ENCODE measurements at places on chromosomes 7 and 10.

- no peak for DNase-seq
Measured at GRCh38 chr7:14714161-14714728, 188.3 kb downstream of the DGKB start.

DNA sequence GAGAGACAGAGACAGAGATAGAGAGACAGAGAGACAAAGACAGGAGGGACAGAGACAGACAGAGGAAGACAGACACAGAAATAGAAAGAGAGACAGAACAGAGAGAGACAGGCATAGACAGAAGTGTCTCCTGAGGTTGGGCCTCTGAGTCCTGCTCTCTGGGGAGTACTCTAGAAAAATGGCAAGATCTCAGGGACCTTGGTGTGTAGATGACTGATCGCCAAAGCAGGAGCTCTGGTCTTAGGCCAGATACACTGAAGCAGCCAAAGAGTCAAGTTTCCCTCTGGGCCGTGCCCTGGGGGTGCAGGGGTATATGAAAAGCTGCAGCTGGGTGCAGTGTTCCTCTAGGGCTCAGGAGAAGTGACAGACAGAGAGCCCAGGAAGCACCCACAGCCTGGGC, 176.6 kb upstream of the TNS3 start:
- no peak for DNase-seq

- no peak for DNase-seq
Measured at GRCh38 chr10:58048936-58049335, 218.8 kb downstream of the IPMK start.

GRCh38 chr7:42233171-42233570, 3.8 kb downstream of the GLI3 start:
- DNase-seq: peak; percentile 63

GRCh38 chr7:114921631-114922025, 266 bp upstream of the MDFIC start:
- no peak for DNase-seq

DNA sequence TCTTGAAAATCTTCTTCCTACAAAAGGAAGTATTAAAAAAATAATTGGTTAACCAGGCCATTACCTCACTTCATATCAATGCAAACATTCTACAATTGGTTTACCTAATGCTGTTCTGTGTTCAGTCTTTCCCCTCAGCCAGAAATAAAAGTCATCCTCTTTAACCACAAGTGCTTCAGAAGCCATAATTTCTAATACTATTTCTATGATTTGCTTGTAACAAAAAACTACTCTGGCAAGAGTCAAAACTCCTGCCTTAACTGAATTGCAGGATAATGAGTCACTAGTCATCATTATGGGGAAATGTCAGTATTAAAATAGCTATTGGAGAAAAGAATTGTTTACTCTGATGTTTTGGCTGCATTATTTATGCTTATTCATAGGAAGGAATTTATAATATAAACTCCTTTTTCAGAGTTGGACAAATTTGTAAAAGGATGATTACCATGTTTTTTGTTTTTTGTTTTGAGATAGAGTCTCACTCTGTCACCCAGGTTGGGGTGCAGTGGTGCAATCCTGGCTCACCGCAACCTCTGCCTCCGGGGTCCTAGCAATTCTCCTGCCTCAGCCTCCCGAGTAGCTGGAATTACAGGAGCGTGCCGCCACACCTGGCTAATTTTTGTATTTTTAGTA, 55.5 kb upstream of the ODAD2 start:
- no peak for DNase-seq

GRCh38 chr7:135980665-135981180, 3.6 kb upstream of the MTPN start:
- DNase-seq: no peak

- DNase-seq: no peak
Measured at GRCh38 chr10:103490986-103491314, 2.6 kb upstream of the NEURL1 start.

GRCh38 chr10:44102726-44103255, 282.1 kb downstream of the CXCL12 start:
- DNase-seq: no peak

GRCh38 chr10:18219146-18219545, 78.9 kb downstream of the CACNB2 start:
- no peak for DNase-seq

GRCh38 chr10:29482591-29483431, 152.0 kb downstream of the SVIL start:
- peak; percentile 39 for DNase-seq

DNA sequence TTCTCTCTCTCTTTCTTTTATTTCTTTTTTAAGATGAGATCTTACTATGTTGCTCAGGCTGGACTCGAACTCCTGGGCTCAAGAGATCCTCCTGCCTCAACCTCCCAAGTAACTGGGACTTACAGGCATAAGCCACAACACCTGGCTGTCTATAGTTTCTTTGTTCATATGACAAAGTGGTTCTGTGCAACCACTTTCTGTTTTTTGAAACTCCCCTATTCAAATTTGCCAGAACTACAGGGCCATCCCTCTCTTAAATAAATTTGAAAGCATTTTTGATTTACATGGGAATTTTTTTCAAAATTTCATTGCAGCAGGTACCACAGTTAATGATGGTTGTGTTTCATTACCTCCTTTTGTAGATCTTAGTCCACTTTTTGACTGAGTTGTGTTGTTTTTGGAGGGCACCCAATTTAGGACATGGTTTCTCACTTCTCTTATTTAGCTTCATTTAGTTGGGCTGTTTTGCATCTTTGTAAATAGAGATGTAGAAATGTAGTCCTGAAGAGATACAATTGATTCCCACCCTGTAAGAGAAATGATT, 119.2 kb downstream of the LRRC4 start:
- DNase-seq: no peak

DNA sequence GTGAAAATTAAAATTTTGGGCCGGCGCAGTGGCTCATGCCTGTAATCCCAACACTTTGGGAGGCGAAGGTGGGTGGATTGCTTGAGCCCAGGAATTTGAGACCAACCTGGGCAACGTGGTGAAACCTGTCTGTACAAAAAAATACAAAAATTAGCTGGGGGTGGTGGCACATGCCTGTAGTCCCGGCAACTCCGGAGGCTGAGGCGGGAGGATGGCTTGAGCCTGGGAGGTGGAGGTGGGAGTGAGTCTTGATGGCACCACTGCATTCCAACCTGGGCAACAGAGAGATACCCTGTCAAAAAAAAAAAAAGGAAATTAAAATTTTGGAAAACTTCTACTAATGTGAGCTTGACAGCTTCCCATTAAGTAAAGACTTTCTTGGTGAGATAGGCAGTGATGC, 3.1 kb downstream of the SRRT start:
- DNase-seq: no peak

DNA sequence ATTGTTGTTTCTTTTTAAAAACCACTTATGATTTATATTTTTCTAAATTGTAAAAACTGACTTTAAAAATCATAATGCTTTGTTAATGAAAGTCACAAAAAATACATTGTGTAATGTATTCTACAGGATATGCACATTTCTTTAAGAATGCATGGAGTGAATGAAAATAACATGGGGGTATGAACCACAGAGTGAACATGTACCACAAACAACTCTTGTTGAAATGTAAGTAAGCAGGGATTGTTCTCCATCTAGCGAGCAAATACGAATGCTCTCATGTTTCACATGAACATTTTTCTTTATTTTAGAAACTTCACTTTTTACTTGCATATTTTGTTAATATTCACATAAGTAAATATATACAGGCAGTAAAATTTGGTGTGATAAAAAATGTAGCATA, 35.6 kb upstream of the LAMB4 start:
- DNase-seq: no peak

DNA sequence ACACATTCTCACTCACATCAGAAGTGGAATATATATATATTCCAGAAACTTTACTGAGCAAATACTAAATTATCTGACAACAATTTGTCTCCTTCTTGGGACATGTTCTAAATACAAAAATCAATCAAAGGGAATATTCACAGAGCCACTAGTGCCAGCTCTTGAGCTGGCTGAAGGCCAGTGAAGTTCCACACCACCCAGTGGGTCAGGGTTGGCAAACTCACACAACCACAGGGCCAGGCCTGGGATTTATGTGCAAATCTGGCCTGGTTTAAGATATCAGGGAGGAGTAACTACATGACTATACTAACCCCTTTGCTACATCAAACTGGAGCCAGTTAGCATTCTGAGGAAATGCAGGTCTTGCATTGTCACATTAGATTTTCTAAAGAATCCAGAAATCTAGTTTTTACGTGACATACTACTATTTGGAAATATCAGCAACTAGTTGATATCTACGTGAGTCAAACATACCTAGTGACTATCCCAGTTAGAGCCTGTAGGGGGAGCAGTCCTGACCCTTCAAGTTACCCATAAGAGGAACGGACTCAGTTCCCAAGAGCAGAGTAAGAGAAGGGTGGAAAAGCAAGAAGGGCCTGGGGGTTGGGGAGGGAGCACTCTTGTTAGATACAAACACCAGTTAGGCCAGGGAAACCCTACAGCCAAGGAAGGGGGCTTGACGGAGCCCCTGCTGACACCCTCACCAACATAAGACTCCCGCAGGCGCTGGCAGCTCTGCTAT, 600.4 kb downstream of the KCNMA1 start:
- peak; percentile 78 for DNase-seq

- DNase-seq: peak; percentile 50
Measured at GRCh38 chr10:21929070-21929469, 74.5 kb downstream of the DNAJC1 start.

DNA sequence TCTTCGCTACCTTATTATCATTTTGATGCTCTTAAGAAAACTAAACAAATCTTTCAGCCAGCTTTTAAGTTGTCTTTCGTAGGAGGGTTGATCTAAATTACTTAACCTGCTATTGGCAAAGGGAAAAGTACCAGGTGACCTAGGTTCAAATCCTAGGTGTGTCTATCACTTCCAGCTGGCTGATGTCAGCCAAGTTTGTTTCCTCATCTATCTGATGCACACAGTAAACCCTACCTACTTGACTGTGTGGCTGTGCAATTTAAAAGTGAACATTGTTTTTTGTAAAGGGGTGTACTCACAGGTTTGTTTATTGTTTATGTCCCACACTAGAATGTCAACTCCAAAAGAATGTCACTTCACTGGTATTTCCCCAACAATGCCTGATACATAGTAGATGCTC, 21.9 kb upstream of the CAMK1D start:
- no peak for DNase-seq
